ENCODE measurements at places on chromosomes 3 and 15.
A peak's percentile ranks its signal among the peaks of the same experiment; 100 is the strongest.

GRCh38 chr3:4753073-4753691, 226.1 kb upstream of the BHLHE40 start:
- DNase-seq: no peak

DNA sequence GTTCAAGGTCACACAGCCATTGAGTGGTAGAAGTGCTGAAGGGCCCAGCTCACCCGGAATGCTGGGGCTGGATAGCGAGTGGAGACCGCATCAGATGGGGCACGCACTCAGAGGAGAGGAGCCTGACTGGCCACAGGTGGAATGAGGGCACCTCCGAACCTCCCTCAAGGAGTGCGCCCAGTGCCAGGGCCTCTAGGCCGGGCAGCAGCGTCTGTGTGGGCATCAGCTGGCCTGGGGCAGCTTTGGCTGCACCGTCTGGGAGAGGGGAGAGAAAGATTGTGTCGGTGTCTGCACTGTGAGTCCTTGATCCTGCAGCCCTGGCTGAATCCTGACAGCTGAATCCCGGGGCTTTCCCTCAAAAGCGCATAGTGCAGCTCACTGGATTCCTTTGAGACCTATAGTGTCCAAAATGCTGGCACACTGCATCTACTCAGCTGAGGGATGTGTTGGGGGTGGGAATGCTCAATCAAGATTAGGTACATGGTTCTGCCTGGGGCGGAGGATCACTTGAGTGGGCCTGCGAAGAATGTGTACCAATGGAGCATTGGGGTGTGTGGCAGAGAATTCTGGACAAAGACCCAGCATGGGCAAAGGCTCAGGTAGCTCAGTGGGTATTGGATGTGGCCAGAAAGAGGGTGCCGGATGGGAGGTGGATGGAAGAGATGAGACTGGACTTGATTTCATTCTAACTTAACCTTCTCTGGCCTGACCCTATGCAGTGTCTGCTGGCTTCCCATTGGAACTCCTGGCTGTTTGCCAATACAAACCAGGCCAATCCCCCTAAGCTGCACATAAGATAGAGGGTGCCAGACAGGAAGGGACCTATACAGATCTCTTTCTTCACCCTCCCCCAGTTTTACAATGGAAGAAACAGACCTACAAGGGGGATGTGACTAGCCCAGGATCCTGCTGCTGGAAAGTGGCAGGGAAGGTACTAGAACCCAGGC, 950 bp downstream of the ANKDD1A start:
- DNase-seq: no peak

DNA sequence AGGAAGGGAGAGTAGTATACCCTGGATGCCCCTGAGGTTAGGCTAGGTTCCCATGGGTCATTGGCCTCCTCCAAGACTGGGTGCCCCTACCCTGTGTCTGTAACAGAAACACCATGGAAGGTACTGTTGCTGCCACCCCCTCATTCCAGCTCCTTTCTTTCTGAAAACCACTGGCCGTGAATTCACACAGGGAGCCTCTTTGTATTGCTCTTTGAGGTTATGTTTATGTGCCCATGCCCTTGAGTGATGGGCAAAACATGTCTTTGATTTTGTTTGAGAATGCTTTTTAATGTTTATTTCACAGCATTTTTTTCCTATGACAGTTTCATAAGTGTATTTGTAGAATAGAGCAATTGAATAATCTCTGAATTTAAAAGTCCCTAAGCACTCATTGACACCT, 79.7 kb downstream of the RARB start:
- no peak for DNase-seq

DNA sequence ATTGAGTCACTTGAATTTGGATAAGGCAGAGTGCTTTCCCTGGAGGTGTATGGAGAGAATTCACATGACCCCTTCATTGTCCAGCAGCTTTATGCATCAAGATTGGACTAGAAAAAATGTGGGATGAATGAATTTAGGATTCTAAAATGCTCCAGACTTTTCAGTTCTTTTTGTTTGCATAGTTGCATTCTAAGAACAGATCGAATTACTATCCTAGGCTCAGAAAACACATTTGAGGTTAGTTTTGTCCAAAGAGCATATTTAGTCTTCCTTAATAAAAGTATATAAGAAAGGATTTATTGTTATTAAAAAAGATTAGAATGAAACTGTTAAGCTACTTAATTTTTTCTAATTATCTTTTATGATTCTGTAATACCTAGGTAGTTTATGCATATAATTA, 127.4 kb downstream of the UBE2E2 start:
- no peak for DNase-seq

- DNase-seq: no peak
Observed at GRCh38 chr3:173397161-173398110, at the start of gene NLGN1. Gene NLGN1 (plus strand): TSS chr3:173397744.

GRCh38 chr3:3133500-3133899, 6.8 kb downstream of the TRNT1 start:
- DNase-seq: no peak

DNA sequence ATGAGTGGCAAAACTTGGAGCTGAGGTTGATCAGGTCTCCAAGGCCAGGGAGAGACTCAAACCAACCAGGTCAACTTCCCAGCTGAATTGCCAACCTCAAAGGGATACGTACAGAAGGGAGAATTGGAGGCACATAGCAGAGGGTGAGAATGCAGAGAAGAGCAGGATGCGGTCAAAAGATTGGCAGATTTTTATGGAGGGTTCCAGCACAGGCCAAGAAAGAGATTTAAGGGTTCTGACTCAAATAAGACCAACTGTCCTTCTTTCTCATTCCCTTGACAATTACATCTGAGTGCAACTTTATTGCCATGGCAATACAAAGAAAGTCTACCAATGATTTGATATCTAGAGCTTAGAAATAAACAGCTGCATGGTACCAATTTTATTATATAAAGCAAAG, 33.2 kb downstream of the SCG5 start:
- DNase-seq: no peak

DNA sequence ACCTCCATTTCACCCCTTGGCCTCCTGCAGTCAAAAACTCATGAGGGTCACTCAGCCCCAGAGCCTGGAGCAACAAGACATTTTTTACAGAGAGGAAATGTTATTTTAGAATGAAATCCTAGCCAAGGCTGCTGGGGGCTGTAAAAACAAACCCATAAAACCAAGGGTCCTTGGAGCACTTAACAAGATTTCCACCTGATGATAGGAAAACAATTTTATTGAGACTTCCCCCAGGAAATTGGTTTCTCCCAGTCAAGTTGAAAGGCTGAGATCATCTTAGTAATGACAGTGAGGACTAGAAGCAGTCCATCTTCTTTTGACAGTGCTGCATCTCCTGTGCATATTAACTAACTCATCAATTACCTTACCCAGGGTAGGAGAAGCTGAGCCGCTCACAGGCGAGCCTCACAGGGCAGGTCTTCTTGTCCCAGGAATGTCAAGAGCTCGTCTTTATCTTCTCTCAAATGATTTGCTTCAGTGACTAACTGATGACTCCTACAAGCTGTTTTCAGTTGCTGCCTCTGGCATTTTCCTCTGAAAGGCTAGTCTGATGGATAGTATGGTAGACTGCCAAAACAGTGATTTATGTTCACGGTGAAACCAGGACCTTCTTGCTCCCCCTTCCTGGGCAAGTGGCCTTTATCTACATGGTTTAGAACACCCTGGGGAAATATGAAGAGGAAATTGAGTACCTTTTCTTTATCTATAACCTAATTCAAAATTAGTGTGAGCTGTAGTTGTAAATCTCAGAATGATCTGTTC, 34.6 kb upstream of the AEN start:
- no peak for DNase-seq

DNA sequence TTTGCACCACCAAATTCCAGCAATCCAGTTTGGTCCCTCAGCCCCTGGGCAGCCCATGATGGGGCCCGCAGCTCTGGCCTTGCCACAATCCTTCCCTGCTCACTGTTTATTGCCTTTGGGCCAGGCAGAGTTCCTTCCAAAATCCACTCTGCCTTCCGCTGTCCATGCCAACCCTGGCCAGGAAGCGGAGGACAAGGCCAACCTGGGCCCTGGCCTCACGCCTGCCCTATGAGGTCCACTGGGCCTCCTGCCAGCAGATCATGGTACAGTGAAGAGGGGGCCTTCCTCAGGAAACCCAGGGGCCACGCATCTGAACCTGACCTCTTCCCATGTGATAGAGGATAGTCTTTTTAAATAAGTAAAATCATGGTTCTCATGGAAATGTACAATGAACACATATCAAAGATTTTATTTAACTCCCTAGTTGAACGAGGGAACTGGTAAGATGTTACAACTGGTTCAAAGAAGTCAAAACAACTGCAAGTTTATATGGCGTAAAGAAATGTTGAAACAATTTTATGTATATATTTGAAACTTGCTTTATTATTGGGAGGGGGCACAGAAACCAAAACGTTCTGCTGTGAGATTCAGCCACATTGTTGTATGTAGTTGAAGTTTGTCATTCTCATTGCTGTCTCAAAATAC, 95.8 kb upstream of the TNFAIP8L3 start:
- DNase-seq: no peak

DNA sequence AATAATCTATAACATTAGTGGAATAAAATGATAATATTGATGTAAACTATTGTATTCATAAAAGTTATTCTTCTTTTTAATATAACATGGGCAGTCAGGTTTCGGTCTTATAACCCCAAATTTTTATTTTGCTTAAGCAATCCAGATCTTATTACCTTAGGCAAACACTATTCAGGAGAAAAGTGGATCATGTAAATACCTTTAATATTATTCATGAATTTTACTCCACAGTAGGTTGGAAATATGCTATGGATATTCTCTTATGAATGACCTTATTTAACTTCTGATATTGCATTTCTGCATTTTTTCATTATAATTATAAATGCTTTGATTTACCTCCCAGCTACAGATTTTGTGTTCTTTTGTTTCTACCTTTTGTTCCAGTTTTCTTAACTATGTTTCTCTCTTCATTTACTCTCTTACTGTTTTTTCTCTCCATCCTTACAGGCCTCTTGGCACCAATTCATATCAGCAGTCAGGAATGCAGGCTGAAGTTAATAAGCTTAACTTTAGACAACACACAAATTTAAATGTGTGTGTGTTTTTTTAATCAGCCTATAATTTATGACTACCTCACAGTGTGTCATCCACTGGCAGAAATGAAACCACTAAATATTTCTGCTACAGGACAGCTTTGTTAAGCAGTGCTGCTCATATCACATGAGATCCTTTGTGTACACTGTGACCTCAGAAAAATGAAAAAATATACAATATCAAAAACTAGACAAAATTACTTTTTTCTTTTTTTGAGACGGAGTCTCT, 111.0 kb downstream of the NSUN3 start:
- DNase-seq: no peak

GRCh38 chr3:61111825-61112224, 139.4 kb downstream of the FHIT start:
- no peak for DNase-seq

GRCh38 chr3:38646630-38647029, 2.9 kb downstream of the SCN5A start:
- no peak for DNase-seq

DNA sequence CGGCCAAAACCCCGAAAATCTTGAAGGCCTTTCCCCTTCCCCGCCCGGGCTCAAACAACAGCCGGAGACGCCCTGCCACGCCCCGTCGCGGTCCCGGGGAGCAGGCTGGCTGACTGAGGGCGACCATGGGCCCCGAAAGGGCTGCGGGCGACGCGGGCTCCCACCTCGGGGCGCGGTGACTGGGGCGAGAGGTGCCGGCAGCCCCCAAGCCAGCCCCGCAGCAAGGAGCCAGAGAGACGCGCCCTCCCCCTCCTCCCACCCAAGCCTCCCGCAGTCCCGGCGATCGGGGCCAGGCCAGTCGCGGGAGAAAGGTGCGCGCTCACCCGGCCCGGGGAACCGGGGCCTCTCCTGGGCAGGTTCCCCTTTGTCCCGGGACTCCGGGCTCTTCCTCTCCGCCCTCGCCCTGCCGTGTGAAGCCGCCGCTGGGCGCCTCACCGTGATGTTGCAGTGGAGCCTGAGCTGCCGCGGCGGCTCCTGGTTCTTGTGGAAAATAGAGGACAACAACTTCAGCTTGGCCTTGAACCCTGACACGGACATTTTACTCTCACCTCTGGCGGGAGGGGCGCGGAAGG, 30.6 kb upstream of the ZSCAN2 start:
- peak; percentile 44 for DNase-seq

- peak; percentile 9 for DNase-seq
Observed at GRCh38 chr15:85646538-85647091, 148.1 kb downstream of the KLHL25 start.

DNA sequence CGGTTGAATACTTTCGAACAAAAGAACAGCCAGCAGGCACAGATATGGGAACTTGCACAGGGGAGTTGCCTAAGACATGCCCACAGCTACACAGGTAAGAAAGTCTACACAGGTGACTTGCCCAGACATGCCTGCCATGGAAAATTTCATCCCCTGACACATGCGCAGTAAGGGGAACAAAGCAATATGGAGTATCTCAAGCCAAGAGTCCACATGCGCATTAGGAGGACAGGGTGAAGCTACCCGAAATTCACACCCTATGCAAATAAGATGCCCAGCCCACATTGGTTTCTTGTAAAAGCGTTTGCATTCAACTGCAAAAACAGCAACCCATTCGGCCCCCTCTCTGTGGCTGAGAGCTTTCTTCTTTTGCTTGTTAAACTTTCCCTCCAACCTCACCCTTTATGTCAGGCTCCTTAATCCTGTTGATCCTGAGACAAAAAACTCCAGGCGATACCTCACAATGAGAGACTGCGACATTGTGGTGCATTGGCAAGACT, 49.3 kb upstream of the TRPM1 start:
- no peak for DNase-seq

- no peak for DNase-seq
Observed at GRCh38 chr15:73004462-73004861, 47.8 kb upstream of the NEO1 start.

DNA sequence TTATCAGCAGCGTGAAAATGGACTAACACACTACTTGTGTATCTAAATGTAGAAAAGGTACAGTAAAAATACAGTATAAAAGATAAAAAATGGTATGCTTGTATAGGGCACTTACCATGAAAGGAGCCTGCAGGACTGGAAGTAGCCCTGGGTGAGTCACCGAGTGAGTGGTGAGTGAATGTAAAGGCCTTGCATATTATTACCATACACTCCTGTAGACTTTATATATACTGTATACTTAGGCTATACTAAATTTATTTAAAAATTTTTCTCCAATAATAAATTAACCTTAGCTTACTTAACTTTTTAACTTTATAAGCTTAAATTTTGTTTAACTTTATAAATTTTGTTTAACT, 67.2 kb upstream of the TSPAN3 start:
- DNase-seq: no peak

GRCh38 chr3:18630295-18630694, 205.2 kb upstream of the SATB1 start:
- DNase-seq: no peak

Data from activated T-helper 9 cell treated with anti-CD3 and anti-CD28 coated beads, Interleukin-2, amount 50 U/mL, for 16 hours (primary cell).